Stimulated activated CD4-positive, alpha-beta T cell treated with anti-CD3 and anti-CD28 coated beads, Interleukin-15, amount 100 ng/mL, for 24 hours (primary cell): ENCODE measurements at places on chromosomes 7 and 10.
A peak's percentile ranks its signal among the peaks of the same experiment; 100 is the strongest.

- no peak for DNase-seq
These were observed 61.5 kb downstream of the KCND2 start for GRCh38 chr7:120334475-120334874.

GRCh38 chr10:8640301-8640700 lies 585.8 kb downstream of the GATA3 start:
- DNase-seq = no peak

GRCh38 chr10:35289198-35289597 lies 47.1 kb upstream of the CCNY start:
- no peak for DNase-seq

DNA sequence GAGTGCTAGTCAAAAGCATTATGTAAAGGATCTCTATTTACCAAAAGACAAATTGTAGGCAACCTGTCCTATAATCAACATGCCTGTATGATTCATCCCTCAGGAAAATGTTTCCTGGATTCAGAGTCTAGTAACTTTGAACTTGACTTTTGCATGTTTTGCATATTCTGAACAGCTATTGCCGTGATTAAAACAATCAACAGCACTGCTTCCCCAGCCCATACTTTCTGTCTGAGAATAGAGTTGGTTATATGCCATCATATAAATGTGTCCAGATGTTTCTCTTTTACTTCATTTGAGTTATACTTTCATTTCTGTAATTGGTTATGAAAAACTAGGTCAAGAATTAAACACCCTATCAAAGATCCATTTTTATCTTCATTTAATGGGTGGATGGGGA lies 83.5 kb downstream of the ZMYND11 start:
- no peak for DNase-seq

DNA sequence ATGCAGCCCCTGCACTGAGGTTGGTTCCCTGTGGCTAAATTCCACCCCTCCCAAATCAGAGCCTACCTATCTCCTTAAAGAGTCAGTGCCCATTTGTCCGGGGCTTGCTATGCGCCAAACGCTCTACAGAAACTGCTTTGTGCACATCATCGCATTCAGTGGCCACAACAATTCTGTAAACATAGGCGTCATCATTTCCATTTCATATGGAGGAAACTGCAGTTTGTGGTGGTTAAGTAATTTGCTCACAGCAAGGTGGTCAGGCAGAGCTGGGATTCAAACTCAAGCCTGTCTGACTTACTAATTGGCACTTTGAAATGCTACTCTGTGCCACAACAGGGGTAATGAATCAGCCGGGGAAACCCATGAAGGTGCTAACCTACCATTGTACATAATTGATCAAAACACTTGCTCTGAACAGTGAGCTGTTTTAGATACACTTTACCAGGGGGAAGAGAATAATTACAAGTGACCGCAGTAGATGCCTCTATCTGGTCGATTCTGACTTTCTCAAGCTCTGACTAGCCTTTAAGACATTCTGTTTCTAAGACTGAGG lies 775.5 kb downstream of the LRMDA start:
- DNase-seq = no peak

GRCh38 chr7:87058744-87059524 lies 520 bp downstream of the ELAPOR2 start:
- no peak for DNase-seq

DNA sequence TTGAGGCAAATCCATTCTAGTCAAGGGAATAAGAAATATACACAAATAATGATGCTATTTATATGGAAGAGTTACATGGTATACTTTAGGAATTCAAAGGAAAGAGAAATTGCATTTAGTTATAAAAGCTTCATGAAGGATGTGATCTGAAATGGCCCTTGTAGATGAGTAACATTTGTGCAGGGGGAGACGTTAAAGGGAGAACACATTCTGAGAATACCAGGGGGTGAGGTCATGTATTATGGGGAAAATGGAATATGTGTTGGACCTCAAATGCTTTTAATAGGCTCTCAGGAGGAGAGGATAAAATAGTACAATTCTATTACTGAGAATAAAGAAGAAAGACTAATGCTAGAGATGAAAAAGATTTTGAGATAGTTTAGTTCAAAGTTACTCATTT lies 122.5 kb upstream of the NOBOX start:
- no peak for DNase-seq

DNA sequence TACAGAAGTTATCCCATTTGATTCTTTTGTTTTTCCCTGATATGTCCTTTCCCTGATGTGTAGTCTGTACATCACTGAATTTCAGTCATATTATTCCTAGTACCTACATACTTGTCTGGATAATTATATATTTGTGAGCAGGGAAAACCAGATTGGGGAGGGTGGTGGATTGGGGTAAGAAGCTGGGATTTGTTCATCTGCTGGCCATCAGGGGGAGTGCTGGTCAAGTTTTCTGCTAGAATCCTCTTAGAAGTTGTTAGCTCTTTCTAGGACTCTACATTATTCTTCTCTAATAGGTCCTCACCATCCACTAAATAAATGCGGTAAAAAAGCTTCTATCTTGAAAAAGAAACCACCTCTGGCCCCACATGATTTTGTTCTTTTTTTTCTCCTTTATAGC lies 232.7 kb upstream of the TAC1 start:
- peak; percentile 20 for DNase-seq

- DNase-seq = no peak
These were observed 6.1 kb downstream of the IMPDH1 start for GRCh38 chr7:128403676-128404075.

GRCh38 chr10:130038611-130039109 lies 72.0 kb downstream of the C10orf143 start:
- no peak for DNase-seq
